Urinary bladder (tissue), 4 donors: ENCODE measurements at places on chromosomes 1 and 21. TPM values are rescaled to one million over a fixed set of nuclear protein-coding genes. Genes with fewer than 3 reads are reported as not detected.

The CRYAA gene
- polyA plus RNA-seq, result not detected

- no peak for DNase-seq
Observed at GRCh38 chr1:7557301-7557891, 213.7 kb upstream of the VAMP3 start.

The TRIM67 gene
- polyA plus RNA-seq, result 0.08 TPM

GRCh38 chr1:151344291-151344690 lies 2.8 kb downstream of the RFX5 start:
- DNase-seq, result no peak

The AQP10 gene
- 0.05 TPM for polyA plus RNA-seq

The UBASH3A gene
- polyA plus RNA-seq, result 0.27 TPM

- DNase-seq, result no peak
Observed at GRCh38 chr21:38766987-38767722, 38.6 kb upstream of the ETS2 start.

The TFF1 gene
- polyA plus RNA-seq, result not detected

The CENPF gene
- 0.95 TPM for polyA plus RNA-seq

The CADM3 gene
- polyA plus RNA-seq, result 27.0 TPM

The OLIG2 gene
- not detected for polyA plus RNA-seq

The ZYG11B gene
- polyA plus RNA-seq, result 14.2 TPM

DNA sequence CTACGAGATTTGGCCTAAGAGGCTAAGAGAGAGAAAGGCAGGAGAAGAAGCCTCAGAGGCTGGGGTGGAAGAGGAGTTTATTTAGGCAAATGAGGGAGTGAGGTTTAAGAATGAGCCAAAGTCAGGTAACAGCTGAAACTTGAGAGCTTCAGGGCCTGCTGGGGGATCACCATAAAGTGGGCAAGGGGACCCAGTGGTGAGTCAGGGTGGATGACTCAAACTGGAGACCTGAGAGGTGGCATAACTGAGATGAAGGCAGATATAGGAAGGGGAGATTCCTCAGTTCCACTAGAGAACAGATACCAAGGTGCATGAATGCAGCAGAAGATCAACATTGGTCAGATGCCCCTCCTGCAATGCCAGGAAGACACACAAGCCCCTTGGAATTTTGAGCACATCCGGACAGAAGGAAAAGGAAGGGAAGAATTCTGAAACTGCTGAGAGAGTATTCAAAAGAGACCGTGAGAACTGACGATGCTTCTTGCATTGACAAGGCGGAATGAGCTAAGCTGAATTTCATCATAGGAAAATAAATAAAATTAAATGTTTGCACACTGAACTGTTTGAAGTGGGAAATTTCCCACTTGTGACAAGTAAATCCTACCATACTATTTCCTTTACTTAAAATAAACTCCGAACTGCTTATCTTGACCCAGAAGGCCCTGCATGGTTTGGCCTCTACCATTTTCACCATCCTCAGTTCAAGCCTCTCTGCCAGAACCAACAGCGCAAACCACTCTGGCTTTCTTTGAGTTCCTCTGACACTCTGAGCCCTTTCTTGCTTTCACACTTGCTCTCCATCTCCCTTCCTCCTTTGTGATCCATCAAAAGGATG lies 94.1 kb downstream of the NMNAT2 start:
- no peak for DNase-seq

DNA sequence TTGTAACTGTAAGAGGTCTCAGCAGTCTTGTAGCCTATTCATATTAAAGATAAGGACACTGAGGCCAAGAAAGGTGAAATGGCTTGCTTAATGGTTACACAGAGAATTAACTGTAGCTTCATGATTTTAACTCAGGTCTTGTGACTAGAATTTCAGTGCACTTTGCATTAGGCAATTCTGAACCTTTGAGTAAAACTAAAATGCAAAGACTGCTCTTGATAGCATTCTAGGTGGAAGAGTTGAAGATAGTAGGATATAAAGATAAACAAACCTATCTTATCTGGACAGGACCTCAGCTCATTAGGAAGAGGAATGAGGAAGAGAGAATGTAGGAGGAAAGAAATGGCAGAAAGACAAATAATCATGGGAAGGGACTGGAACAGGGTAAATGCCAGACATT lies 68.6 kb upstream of the RGL1 start:
- no peak for DNase-seq

DNA sequence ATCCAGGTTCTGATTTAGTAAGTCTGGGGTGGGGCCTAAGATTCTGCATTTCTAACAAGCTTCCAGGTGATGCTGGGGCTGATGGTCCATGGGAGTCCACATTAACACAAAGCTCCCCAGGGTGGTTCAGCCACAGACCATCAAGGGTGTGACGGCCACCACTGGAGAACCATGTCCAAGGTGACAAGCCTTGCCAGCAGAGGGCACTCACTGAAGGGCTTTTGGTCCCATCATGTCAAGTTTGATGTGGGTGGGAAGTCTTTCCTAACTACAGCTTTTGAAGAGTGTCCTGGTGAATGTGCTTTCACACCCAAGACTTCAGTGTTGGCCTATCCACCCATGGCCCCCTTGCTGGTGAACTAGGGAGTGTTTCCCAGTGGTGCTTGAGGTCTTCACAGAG lies 67.1 kb downstream of the UBE2T start:
- no peak for DNase-seq

The SPATA1 gene
- 0.24 TPM for polyA plus RNA-seq

The ACKR1 gene
- 176 TPM for polyA plus RNA-seq

GRCh38 chr1:154859151-154859785 lies 10.8 kb downstream of the KCNN3 start:
- DNase-seq, result no peak

DNA sequence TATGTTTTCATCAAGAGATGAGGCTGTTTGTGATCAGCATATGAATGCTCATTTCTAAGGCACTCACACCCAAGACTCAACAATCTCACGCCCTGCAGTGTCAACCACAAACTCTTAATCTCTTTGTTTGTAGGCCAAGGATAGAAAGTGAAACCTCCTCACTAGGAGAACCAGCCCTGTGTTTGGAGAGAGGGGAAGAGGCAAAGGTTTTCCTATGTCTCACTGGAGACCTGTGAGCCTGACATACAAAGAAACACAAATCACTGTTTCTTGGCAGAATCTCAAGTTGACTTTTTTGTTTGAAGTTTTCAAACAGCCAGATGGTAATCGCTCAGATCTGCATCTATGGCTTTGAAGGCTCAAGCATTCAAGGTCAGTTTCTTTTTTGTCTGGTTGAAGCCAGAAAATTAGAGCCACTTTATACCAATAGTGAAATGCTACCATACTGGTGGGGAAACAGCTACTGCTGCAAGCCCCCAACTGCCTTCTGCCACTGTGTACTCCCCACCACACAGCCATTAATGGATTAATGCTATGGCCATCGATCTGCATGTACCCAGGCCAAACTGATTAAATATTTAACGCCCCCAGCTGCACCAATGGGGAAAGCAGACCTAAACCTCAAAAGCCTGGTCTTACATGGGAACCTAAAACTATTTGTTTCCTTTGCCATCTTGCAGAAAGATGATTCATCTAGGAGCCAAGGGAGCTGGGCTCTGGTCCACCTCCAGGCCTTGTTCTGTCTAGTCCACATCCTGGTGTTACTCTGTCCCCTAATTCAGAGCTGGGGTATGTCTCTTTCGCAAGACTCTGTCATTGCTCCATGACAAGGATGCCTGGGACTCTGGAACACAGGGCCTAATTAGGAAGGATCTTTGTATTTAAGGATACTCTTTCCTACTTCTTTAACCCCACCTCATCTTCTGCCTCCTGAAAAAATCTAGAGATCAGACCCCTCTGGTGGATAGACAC lies 16.3 kb downstream of the PDZK1 start:
- DNase-seq, result peak; percentile 10

- DNase-seq, result no peak
Observed at GRCh38 chr1:63983391-63984256, 209.8 kb downstream of the ROR1 start.

The HCRTR1 gene
- polyA plus RNA-seq, result 0.09 TPM

DNA sequence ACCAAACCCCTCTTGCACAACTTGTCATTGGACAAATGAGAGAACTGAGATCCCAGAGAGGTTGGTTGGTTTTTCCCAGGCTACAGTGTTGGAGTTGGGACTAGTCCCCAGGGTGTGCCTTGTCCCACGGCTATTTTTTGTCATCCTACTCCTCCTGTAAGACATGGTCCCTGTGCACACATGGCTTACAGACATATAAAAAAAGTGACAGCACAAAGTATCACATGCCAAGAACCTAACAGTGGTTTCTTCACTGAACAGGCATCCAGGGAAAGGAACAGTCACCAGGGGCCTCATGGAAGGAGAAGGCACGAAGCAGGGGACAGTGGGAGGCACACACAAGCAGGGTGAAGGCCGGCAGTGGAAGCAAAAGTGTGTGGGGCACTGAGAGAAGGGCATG lies 36.5 kb downstream of the SERBP1 start:
- DNase-seq, result no peak

DNA sequence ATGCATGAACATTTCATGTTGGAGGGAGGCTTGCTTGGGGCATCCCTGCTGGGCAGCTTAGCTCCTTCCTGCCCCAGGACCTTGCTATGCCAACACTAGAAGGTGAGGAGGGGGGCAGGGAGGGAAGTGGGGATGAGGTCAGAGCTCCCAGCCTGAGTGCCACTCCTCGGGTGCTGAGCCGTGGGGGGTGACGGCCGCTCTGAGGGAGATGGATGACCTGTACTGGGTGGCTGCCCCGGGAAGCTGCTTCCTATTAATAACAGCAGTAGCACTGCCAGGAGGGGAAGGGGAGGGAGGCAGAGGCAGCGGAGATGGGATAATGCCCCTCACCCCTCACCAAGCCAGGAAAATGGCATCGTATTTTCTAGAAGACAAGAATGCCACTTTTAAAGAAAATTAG lies 60.6 kb downstream of the UBIAD1 start:
- DNase-seq, result no peak

DNA sequence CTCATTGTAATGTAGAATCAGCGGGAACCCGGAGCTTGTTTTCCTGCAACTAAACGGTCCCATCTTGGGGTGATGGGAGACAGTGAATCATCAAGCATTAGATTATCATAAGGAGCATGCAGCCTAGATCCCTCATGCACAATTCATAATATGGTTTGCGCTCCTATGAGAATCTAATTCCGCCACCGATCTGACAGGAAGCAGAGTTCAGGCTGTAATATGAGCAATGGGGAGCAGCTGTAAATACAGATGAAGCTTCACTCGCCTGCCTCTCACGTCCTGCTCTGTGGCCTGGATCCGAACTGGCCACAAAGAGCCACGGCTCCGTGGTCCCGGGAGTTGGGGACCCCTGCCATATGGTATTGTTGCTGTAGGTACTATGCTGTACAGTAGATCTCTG lies 1.6 kb downstream of the IFI44 start:
- DNase-seq, result no peak

DNA sequence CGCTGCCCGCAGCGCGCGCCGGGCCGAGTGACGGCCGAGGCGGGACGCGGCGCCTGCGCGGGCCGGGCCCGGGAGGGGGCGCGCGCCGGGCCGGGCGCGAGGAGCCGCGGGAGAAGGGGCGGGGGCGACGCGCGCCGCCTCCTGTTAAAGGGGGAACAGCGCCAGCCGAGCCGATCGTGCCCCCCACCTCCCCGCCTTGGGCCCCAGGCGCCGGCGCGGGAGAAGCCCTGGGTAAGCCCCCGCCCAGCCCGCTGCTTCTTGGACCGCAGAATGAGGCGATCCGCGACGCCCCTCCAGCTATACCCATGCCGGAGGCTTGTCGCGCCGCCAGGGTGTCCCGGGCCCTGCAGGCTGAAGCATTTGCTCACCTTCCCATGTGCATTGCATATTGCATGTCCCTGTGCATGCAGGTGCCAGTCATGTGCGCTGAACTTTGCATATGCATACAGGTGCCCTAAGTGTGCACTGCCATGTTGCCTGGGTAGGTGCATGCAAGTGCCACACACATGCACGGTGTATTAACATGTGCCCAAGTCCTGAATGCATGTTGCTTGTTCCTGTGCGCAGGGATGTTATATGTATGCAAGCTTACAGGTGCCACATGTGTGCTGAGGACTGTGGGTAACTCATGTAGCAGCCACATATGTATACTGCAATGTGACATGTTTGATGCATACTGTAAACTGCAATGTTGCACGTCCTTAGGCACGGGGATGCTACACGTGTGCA lies at the start of gene ADGRB2:
Gene ADGRB2, minus strand, starts transcription at position 29 of the 729 bp plus-strand sequence. CDS start 7,119 bp downstream, outside the sequence.
- no peak for DNase-seq

GRCh38 chr1:245829826-245830225 lies 675.0 kb downstream of the KIF26B start:
- DNase-seq, result no peak

The GAS5 gene
- 610 TPM for polyA plus RNA-seq

DNA sequence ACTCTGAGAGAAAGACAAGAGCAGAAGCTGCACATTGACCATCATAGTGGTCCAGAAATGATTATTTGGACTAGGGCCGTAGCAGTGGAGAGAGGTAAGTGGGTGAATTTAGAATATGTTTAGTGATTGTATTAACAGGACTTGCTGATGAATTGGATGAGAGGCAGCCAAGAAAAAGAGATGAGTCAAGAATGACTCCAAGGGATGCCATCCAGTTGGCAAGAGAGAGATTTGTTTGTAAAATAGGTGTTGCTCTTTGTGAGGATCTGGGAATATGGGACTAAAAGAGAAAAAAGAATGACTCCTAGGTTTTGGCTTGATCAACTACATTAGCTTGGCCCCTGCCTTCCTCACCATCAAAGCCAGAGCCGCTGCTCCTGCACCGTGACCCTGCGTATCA lies 54.2 kb upstream of the ARTN start:
- no peak for DNase-seq

GRCh38 chr1:33195556-33195955 lies 13.7 kb upstream of the TRIM62 start:
- DNase-seq, result no peak

DNA sequence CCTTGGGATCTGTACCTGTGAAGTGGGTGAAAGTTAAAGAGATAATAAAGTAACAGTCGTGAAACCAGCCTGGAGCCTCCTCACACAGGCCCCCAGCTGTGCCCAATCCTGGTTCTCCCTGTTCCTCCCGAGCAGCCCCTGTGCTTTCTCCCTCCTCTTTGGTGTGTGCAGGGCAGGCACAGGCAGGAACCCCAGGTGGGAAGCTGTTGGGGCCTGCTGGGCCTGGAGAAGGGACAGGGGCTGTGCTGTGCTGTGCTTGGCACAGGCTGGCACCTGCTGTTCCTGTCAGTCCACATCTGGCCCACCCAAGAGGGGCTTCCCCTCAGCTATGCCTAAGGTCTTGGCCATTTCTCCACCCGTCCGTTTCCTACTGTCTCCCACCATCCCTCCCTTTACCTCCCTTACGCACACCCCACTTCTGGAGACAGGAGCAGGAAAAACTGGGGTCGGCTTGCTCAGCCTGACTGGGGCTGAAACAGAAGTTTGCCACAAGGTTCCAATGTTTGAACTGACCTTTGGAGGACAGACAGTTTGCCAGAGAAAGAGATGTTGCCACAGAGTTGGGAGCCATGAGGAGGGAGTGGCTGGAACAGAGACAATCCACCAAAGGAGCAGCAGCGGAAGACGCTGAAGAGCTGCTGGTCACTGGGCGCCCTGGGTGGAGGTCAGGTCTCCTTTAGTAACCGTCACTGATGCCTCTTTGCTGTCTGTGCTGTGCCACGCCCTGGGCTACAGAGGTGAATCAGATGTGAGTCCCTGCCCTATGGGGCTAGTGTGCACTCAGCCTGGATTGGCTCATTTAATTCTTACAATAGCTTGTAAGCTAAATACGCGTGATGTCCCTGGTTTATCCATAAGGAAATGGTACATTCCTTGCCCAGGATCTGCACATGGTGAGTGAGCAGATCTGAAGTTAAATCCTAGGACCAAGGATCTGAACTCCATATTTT lies 18.8 kb upstream of the ARTN start:
- DNase-seq, result no peak
